ENCODE measurements at places on chromosomes 2 and 18.

DNA sequence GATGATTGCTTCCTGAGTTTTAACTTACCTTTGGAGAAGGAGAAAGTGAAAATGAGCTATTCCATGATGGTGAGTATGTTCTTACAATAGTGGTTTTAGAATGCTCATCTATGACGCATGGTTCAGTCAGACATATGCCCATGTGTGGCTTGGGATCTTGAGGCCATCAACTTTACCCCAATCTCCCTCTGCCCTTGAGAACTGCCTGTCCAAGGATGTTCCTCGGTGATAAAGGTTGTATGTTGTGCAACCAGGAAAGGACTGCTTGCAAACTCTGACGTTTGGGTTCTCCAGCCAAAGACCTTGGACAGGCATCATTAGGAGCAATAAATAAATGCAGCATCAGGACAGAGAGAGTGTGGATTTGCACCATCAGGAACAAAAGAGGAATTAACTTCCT lies 165.0 kb downstream of the ZEB2 start:
- DNase-seq: no peak

- DNase-seq: no peak
Measured at GRCh38 chr18:35616074-35616473, 34.5 kb downstream of the GALNT1 start.

DNA sequence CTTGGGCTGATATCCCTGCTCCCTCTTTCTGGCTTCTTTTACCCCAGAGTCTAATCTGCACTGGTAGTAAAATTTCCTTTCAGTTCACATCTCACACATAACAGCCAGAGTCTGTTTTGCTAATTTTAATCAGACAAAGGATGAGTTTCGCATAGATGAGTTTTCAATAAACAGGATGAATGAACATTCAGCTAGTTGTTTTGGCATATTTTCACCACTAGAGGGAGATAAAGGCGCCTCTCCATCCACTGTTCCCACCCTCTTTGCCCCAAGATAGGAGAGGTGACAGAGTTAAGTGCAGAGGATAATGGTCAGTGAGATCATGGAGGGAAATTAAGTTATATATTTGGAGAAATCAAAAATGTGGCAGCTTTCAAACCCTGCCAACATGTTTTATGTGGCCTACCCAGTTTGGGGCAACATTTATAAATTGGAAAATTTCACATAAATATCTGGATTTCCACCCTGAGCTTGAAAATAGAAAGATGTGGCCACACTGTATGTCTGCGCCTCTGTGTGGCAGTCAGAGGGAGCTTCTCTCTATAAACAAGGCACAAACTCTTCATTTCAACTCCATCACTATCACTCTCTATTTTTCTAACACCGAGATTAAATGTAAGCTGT lies 48.5 kb upstream of the DTNA start:
- DNase-seq: no peak

DNA sequence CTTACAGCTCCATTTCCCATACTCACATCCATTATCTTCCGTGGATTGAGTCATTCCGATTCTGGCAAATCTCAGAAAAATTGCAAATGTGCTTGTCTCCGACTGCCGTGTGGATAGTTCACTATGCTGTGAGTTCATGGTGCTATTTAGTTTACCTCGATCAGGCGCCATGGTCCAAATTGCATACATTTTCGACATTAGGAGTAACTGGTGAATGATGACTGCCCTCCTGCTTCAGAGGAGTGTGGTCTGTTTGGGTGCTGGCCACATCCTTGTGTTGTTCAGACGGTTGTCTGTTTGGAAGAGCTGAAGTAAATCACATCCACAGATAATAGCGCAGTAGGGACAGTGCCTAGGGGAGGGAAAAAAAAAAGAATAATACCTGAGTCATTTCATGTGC lies 439.5 kb downstream of the ZNF516 start:
- DNase-seq: no peak

DNA sequence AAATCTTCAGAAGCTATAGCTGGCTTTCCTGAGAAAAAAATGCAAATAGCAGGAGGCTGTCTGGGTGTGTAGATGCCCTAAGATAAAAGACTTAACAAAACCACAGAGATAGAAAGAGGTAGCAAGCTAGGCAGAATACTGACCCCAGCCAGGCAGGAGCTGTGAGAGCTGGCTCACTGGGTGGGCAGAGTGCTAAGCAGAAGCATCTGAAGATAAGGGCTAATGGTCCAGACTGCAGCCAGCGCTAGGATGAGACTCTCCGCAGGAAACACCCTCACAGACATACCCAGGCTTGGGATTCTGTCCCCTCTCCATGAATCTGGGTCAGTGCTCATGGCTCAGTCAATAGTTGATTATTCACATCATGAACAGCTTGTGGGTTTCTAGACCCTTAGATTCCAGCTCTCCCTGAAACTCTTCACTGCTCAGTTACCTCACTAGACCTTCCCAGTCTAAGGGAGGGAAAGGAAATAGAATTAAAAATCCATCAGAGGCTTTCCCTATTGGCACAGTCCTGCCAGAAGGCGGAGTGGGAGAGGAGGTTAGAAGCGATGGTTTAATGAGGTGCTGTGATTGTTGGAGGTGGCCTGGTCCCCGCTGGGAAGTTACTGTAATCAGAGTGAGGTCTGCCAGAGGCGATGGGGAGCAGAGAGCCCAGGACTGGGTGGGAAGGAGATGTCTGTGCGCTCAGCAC lies 21.4 kb upstream of the CCBE1 start:
- DNase-seq: no peak

DNA sequence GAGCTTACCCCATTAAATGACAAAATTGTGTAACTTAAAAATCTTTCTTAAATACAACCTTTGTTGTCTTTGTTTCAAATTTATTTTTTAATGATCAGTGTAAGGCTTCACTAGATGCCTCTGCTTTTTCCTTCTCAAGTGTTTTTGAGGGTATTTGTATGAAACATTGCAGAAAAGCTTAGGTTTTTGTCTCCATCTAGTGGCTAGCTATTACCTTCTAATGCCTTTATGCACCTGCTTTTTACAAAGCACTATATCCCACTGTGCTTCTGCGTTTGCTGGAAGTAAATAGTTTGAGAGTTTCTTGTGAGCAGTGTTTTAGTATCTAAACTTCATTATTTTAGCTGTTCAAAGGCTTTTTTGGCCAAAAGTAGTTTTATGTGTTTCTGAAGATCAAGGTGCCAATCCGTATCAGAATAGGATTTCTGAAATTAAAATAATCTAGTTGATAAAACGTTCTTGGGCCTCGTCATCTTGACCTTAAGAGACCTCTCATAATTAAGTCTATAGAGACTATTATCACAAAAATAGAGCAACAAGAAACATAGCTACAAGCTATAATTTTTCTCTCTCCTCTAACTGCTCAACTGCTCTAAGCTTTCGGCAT lies 47.0 kb downstream of the IWS1 start:
- DNase-seq: no peak

DNA sequence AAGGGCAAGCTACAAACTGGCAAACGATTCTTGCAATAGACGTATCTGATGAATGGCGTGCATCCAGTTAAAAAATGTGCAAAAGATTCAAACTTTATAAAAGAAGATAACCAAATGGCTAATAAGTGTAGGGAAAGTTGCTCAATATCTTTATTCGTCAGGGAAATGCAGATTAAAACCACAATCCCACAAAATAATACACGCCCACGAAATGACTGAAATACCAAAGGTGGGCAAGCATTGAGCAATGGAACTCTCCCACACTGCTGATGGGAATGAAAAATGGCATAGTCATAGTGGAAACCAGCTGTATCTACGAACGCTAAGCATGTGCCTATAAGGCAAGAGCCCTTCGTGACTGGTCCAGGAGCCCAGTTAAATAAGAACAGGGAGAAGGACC lies 168.6 kb upstream of the SIX2 start:
- DNase-seq: no peak

- no peak for DNase-seq
Measured at GRCh38 chr2:24423095-24423494, 62.8 kb upstream of the ITSN2 start.

DNA sequence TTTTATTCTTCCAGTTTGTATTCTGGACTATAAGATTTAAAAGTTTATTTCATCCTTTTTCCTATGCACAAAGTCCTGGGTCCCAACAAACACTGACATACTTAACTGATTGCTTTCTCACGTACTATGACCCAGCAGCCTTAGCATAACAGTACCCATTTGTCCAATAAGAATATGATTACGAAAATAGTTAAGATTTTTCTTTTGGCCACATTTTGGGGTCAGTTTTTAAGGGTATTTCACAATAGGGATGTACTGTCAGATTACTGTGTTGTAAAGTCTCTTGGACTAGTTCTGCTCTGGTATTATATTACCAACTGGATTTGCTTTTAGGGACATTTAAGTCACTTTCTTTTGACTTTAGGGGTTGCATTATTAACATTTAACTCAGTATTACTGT lies 46.1 kb downstream of the TTC39C start:
- DNase-seq: no peak

GRCh38 chr18:31154181-31154580 lies 8.5 kb downstream of the DSC1 start:
- DNase-seq: no peak

GRCh38 chr2:58594175-58594574 lies 353.1 kb upstream of the FANCL start:
- DNase-seq: no peak

GRCh38 chr2:73838889-73839534 lies 10.3 kb downstream of the STAMBP start:
- DNase-seq: no peak

DNA sequence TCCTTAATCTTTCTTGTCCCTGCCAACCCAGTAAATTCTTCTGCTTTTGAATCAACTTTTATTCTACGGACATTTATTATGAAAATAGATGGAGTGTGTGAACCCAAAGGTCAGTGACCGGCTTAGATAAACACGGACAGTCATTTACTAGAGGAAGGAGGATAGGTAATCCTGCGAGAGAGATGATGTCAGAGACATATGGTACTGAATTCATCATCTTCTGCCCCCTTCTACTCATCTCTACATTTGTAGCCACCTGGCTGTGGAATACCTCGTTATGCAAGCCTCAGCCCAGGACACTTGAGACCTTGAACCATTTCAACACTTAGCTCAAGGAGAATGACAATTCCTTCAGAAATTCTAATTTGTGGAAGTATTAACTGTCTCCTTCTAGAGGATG lies 443.6 kb downstream of the TDRD15 start:
- DNase-seq: no peak

- no peak for DNase-seq
Measured at GRCh38 chr2:62281663-62282062, 85.7 kb downstream of the B3GNT2 start.

- DNase-seq: no peak
Measured at GRCh38 chr2:234517971-234518370, 21.1 kb upstream of the ARL4C start.

DNA sequence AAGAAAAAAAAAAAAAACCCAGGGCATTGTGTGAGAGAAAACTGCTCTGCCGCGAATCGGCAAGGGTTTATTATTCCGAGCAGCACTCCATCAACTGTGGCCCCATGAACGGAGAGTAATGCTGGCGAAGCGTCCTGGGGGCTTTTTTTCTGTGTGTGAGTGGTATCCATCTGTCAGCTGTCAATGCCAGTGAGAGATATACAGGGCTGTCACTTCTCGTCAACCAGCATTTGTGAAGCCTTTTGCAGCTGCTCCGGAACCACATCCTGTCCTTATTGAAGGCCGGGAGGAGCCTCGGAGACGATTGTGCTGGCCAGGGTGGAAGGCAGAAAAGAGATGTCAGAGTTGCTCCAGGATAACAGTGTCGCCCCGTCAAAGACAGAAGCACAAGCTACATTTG lies 356.9 kb upstream of the SMIM21 start:
- DNase-seq: no peak

GRCh38 chr2:64448041-64448426 lies 5.9 kb upstream of the LGALSL start:
- DNase-seq: no peak

- no peak for DNase-seq
Measured at GRCh38 chr2:222736301-222736700, 64.8 kb downstream of the MOGAT1 start.

DNA sequence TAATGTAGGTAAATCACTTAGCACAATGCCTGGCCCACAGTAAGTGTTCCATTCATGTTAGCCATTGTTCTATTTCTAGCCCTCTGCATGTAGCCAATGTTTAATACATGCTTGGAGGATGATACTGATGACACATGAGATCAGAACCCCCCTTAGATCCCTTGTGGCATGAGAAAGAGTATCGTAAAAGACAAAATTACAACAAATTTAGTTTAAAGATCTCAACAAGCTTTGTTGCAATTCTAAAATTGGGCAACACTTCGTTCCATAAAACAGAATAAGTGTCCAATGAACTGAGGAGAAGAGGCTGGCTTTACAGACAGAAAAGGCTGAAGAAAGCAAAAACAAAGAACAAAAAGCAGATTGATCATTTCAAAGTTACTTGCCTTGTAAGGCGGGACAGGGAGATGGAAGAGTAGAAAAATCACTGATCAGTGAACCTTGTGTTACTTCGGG lies 148.7 kb upstream of the SLC1A4 start:
- DNase-seq: no peak

- no peak for DNase-seq
Measured at GRCh38 chr2:225534697-225535096, 135.2 kb downstream of the NYAP2 start.

- no peak for DNase-seq
Measured at GRCh38 chr2:217337771-217338170, 477.9 kb upstream of the TNP1 start.

- DNase-seq: no peak
Measured at GRCh38 chr2:66421612-66422011, 13.3 kb upstream of the MEIS1 start.

DNA sequence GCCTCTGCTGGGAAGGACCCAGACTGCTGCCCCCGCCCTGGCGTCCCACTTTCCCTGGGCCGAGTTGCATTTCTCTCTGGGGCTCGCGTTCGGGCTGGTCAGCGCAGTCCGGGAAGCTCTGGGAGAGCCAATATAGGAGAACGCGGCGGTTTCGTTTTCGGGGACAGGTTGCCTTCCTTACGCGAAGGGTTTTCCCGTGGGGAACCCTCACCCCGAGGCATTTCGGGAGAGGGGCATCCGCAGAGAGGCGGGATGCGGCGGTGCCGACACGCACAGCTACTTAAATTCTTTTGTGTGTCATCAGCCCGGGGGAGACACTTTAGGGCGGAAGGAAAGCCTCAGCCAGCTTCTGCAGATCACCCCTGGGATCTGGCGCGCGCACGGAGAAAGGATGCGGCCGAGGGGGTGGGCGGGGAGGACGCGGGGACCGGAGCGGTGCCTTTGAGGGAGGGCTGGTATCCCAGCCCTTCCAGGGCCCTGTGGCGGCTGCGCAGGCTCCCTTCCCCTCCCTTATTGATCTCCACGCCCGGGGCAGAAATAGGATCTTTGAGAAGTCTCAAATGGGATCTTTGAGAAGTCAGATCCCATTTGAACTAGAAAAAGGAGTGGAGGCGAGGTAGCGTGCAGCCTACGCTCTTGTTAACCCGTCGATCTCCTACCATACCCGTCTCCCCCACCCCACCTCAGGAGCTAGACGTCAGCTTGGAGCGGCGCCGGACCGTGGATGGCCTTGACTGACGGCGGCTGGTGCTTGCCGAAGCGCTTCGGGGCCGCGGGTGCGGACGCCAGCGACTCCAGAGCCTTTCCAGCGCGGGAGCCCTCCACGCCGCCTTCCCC lies 1.2 kb downstream of the GATA6 start:
- DNase-seq: no peak

- no peak for DNase-seq
Measured at GRCh38 chr2:215548714-215549113, 112.8 kb upstream of the FN1 start.

- no peak for DNase-seq
Measured at GRCh38 chr2:58925676-58926081, 684.6 kb upstream of the FANCL start.

- no peak for DNase-seq
Measured at GRCh38 chr18:49476664-49477411, 10.2 kb downstream of the C18orf32 start.

- DNase-seq: no peak
Measured at GRCh38 chr2:234275515-234275914, 221.4 kb downstream of the ARL4C start.

GRCh38 chr2:165193178-165193777 lies 10.6 kb downstream of the SCN3A start:
- DNase-seq: no peak
